ENCODE measurements at places on chromosomes 12 and 14. TPM values are rescaled to one million over a fixed set of nuclear protein-coding genes. Genes with fewer than 3 reads are reported as not detected.

DNA sequence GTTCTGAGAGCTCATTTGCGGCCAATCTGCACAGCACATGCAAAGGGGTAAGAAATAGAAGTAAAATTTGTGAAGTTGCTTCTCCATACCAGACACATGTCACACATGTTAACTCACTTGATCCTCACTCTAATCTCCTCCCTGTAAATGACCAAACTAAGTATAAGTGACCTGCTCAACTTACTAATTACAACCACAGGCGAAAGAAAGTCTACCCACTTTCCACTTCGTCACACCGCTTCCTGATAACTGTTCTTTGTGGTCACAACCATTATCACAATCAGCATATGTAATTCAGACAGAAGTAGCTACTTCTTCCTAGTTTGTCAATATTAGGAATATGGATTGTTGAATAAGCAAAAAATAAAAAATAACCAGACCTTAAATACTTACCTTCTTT lies 293.7 kb upstream of the CLEC14A start:
- no peak overlapping the region for H3K27ac ChIP-seq
- DNase-seq, result no peak
- no peaks in the 10 kb centered on the region for H3K36me3 ChIP-seq
- H3K4me1 ChIP-seq, result no peaks in the 10 kb centered on the region
- H3K4me3 ChIP-seq, result no peak overlapping the region

GRCh38 chr12:70576341-70577282 lies 60.6 kb downstream of the PTPRB start:
- no peaks in the 10 kb centered on the region for H3K36me3 ChIP-seq
- no peaks in the 10 kb centered on the region for H3K27me3 ChIP-seq
- peak; percentile 46 for DNase-seq
- no peak overlapping the region for H3K27ac ChIP-seq
- H3K4me1 ChIP-seq, result no peaks in the 10 kb centered on the region

- peak; percentile 47 for DNase-seq
- no peak overlapping the region for H3K27ac ChIP-seq
- H3K4me1 ChIP-seq, result no peaks in the 10 kb centered on the region
- H3K4me3 ChIP-seq, result no peak overlapping the region
- H3K27me3 ChIP-seq, result peaks cover 13% of the 10 kb centered on the region
Measured at GRCh38 chr14:106308839-106309389, 782.5 kb downstream of the TMEM121 start.

DNA sequence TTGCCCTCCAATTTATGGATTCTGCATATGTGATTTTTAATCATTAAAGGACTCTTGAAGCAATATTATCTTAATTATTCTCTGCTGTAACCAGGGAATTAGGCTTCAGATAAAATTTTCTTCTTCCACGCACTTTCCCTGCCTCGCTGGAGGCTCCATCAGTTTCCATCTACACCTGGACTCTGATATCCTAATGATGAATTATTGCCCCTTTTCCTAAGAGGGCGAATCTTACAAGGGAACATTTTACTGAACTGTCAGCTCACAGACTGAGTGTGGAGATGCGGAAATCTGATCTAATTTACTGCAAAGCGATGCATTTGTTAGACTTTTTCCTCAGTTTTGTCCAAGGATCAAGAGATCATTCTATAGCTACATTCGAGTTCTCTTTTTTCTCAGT lies 43.0 kb downstream of the LMO3 start:
- no peak for DNase-seq
- H3K36me3 ChIP-seq, result no peaks in the 10 kb centered on the region

DNA sequence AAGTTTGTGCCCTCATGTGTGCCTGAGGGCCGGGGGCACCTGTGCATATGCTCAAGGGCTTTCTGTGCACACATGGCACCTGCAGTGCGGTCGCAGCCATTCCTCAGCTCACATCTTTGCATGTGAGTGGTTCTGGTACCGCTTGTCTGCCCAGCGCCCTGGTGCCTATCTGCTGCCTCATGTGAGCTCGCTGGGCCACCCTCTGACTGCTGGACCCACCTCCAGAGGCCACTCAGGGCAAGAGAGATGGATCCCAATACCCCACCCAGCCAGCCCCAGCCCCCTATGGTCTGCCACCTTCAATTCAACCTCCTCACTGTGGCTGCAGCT lies 5.4 kb upstream of the AMN start:
- H3K4me1 ChIP-seq, result no peaks in the 10 kb centered on the region
- no peak for DNase-seq
- no peak overlapping the region for H3K27ac ChIP-seq
- H3K27me3 ChIP-seq, result no peaks in the 10 kb centered on the region

- peak; percentile 20 for DNase-seq
- H3K36me3 ChIP-seq, result peaks cover 37% of the 10 kb centered on the region
- no peak overlapping the region for H3K27ac ChIP-seq
- no peaks in the 10 kb centered on the region for H3K27me3 ChIP-seq
Measured at GRCh38 chr14:71725922-71726579, 206.2 kb upstream of the RGS6 start.

GRCh38 chr14:89674936-89675335 lies 257.9 kb upstream of the FOXN3 start:
- H3K4me3 ChIP-seq, result no peak overlapping the region
- no peak for DNase-seq
- H3K27ac ChIP-seq, result no peak overlapping the region
- H3K36me3 ChIP-seq, result no peaks in the 10 kb centered on the region
- no peaks in the 10 kb centered on the region for H3K27me3 ChIP-seq
- no peaks in the 10 kb centered on the region for H3K4me1 ChIP-seq

- H3K27me3 ChIP-seq, result peaks cover 2% of the 10 kb centered on the region
- H3K4me3 ChIP-seq, result no peak overlapping the region
- no peaks in the 10 kb centered on the region for H3K4me1 ChIP-seq
- DNase-seq, result no peak
- H3K36me3 ChIP-seq, result no peaks in the 10 kb centered on the region
Measured at GRCh38 chr12:128266541-128267130, 334 bp upstream of the TMEM132C start.

DNA sequence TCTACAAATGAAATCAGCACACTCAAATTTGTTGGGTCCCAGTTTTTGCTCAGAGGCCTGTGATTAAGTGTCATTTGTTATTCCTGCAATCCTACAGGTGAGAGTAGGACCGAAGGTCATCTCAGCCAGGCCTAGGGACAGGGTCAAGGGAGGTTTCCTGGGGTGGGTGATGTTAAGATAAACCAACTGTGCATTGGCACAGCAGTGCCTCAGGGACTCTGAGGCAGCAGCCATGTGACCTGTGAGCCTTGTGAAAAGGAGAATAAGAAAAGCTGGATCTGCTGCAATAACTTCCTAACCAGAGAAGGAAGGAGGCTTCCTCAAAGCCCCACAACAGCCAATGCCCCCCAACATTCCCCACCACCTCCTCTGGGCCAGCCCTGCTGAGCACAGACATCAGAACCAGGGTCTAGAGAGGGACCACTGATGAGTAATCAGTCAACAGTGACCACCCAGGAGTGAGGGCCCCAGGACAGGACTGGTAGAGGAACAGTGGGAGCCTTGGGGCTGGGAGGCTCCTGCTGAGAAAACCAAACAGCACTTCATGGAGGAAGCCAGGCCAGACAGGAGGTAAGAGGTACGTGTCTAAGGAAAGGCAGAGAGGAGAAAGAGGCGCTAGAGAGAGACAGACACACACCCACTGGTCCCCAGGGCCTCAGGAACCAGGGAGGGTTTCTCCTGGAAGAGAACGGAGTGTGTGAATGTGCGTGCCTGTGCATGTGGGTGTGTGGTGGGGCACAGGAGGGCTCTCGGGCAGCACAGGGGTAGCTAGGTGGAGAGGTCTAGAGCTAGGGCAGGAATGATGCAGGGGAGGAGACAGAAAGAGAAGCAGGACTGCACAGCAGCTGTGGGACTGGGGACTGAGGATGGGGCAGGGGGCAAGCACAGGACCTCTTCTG lies 82.4 kb downstream of the ITPK1 start:
- no peaks in the 10 kb centered on the region for H3K36me3 ChIP-seq
- no peak overlapping the region for H3K27ac ChIP-seq
- no peak overlapping the region for H3K4me3 ChIP-seq
- no peak for DNase-seq
- H3K4me1 ChIP-seq, result peaks cover 26% of the 10 kb centered on the region

GRCh38 chr12:41992692-41993215 lies 151.9 kb downstream of the GXYLT1 start:
- no peaks in the 10 kb centered on the region for H3K36me3 ChIP-seq
- peaks cover 3% of the 10 kb centered on the region for H3K27me3 ChIP-seq
- H3K4me3 ChIP-seq, result no peak overlapping the region

Gene PPP1R36
- not detected for polyA plus RNA-seq

Gene KCNC2
- not detected for polyA plus RNA-seq

Gene SERPINA4
- not detected for polyA plus RNA-seq

Gene NOS1
- not detected for polyA plus RNA-seq

All from CD4-positive, CD25-positive, alpha-beta regulatory T cell (primary cell).